A673 (cell line): ENCODE measurements at places on chromosomes 3 and 15. TPM values are rescaled to one million over a fixed set of nuclear protein-coding genes. Genes with fewer than 3 reads are reported as not detected.
A peak's percentile ranks its signal among the peaks of the same experiment; 100 is the strongest.

HES1 gene
- 136 and 139 TPM in 2 replicates for total RNA-seq

- DNase-seq = no peak
Observed at GRCh38 chr15:27826902-27827714, 272.0 kb downstream of the OCA2 start.

SNX22 gene
- total RNA-seq = 2.6 and 2.7 TPM in 2 replicates

DNA sequence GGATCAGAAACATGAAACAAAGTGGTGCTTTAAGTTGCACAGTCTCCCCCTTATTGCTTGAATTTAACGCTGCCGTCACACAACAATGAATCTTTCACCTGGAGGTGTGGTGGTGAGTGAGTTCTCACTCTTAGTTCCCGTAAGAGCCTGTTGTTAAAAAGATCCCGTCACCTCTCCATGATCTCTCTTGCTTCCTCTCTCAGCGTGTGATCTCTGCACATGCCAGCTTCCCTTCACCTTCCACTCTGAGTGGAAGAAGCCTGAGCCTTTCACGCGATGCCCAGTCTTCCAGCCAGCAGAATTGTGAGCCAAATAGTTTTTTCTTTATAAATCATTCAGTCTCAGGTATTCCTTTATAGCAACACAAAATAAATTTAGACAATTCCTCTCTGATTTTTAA lies 136.7 kb upstream of the CHL1 start:
- DNase-seq = no peak

CCDC71 gene
- 10.4 and 10.6 TPM in 2 replicates for total RNA-seq

GRCh38 chr15:88695101-88695500 lies 56.3 kb downstream of the ISG20 start:
- no peak for DNase-seq

CLDN16 gene
- 0.09 and 0.50 TPM in 2 replicates for total RNA-seq

DNA sequence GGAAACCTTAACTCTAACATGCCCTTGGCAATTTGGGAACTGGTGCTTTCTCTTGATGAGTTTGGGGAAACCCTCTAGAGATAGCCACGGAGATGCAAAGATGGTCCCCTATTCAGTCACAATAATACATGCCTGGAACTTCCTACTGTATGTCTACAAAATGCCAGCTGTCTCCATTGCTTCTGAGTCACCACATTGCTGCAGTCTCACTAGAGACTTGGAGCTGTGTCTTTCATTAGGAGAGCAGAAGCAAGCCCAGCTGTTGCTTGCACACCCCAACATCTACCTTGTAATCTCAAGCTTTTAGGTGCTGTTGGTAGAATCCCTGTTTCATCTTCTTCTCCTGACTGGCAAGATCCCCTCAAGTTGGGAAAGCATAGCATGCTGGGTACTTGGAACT lies 261.0 kb downstream of the ADAMTSL3 start:
- DNase-seq = no peak

MKRN2OS gene
- not detected in 2 replicates for total RNA-seq

DNA sequence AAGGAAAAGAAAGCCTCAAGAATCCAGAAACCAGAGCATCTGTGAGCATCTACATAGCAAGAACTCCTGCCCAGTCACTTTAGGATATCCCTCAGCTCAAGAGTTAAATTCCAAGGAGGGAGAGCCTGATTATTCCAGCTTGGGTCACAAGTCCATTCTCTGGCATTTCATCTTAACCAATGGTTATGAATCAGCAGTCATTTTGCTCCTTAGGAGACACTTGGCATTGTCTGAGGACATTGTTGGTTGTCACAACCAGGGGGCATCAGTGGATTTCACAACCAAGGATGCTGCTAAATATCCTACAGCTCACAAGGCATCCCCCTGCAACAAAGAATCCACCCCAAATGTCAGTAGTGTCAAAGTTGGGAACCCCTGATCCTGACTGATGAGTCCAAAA lies 51.0 kb upstream of the LMCD1 start:
- no peak for DNase-seq

DNA sequence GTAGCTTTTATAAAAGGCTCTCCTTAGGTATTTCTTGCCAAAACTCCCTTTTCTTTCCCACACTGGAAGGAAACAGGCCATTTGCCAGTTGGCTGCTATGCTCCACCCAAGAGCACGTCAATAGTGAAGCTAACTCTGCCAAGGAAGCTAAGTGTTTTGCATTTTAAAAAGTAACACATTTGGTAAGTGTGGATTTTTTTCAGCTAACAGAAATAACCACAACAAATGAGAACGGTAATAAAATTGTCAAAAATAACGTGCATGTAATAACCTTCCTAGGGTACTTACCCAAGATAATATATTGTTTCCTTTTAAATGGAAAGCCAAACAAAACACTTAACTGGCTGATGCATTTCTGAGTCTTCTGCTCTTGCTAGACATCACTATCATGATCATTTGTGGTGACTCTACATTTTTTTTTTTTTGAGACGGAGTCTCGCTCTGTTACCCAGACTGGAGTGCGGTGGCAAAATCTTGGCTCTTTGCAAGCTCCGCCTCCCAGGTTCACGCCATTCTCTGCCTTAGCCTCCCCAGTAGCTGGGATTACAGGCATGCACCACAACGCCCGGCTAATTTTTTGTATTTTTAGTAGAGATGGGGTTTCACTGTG lies 4.6 kb downstream of the DPP8 start:
- peak; percentile 22 for DNase-seq

DNA sequence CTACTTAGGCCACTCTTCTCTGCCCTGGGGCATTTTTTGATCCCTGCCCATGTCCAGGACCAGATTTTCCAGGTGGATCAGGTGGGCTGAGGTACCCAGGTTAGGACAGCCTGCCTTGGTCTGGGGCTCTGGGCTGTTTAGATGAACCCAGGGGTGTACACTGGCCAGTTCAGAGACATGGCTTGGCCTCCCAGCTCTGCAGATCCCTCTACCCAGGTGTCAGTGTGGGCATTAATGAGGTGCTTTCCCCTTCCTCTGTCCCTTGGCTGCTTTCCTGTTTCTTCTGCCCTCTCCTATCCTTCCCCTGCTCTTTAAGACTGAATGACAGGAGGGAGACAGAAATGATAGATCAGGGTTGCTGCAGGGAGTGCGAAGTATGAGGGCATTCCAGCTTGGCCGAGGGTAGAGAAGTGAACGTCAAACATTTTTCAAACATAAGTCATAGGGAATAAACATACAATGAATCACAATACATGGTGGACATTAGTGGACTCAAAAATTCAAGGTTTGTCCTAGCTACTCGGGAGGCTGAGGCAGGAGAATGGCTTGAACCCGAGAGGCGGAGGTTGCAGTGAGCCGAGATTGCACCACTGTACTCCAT lies 30.5 kb downstream of the RTP1 start:
- no peak for DNase-seq

INKA1 gene
- 7.1 and 13.8 TPM in 2 replicates for total RNA-seq

GRCh38 chr3:52030714-52031310 lies 25.6 kb downstream of the DUSP7 start:
- DNase-seq = no peak

GRCh38 chr3:159186581-159186980 lies 384.7 kb downstream of the MFSD1 start:
- no peak for DNase-seq

SPESP1 gene
- total RNA-seq = not detected in 2 replicates

DNA sequence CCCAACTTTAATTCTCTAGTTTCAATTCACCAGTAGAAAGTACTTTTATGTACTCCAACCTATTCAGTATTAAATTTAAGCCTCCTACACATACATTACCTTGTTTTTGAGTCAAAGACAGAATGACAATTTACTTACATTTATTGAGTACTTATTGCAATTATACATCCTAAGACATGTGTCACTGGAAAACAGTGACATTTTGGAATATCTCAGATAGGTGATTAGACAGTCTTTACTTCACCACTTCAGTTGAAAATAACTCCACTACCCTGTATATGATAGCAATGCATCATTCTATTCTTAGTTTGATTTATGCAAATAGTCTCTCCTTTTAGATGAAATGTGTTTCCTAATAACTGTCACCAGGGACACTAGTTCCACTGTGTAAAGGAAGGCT lies 461.5 kb downstream of the TUSC7 start:
- DNase-seq = no peak

THUMPD3 gene
- 79.2 and 84.6 TPM in 2 replicates for total RNA-seq

DNA sequence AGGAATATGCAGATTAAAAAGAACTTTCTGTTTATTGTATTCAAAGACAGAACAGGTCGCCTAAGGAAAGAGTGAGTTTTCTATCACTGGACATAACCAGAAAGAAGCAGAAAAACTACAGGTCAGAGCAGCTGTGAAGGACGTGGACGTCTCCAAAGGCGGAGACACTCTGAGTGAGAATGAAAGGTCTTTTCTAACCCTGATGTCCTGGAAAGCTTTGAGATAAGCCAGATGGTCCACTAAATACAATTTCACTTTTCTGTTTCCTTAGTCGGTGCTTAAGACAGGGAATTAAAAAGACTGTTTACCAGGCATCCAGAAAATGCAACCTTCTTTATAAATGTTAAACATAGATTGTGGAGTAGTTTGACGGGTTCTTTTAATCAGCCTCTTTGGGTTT lies 360.4 kb downstream of the FGF12 start:
- DNase-seq = no peak

PLSCR5 gene
- not detected in 2 replicates for total RNA-seq

DNA sequence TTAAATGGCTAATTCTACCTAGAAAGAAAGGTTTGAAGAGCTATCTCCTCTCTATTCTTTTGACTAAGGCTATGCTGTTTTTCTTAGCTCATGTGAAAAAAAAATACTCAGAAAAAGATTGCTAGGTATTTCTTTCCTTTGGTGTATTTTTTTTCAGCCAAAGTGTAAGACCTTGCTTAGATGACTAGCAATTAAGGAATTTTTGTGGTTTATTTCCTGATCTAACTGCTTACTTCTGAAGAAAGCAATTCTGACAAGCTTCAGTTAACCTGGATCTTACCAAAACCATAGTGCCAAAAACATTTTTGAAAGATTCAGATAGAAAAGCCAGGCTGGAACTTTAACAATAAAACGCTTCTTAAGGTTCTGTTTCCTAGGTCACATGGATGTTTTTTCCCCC lies 315.6 kb downstream of the SOX2 start:
- no peak for DNase-seq

AADACL2 gene
- not detected in 2 replicates for total RNA-seq

SLC22A13 gene
- total RNA-seq = 0.66 and 1.1 TPM in 2 replicates

DNA sequence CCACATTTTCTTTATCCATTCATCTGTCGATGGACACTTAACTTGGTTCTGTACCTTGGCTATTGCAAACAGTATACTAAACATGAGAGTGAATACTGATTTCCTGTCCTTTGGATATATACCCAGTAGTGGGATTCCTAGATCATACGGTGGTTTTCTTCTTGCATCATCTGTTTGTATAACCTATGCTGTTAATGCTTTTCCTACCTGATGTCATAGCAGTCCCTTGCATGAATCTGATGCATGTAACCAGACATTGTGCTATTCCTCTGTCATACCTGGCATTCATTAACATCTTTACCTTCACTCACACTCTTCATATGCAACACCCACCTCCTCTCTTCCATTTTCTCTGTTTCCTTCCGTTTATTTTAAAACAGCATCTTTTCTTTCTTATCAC lies 185.2 kb downstream of the KLHL25 start:
- DNase-seq = no peak

DNA sequence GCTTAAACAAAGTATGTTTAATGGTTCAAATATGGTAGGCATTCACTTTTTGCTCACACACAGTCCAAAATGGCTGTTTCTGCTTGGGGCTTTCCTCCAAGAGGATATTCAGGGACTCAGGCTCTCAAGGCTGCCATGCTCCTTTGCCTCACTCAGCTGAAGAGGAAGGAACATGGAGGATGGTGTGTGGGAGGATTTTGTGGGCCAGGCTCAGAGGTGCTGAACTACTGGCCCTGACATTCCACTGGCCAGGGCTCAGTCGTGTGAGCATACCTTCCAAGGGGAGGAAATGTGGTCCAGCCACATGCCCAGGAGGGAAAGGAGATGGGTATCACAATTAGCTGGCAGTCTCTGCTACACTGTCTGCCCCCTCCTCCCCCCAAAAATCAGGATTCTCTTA lies 8.7 kb downstream of the PXYLP1 start:
- DNase-seq = no peak
